ENCODE measurements at places on chromosomes 5 and 9. TPM values are rescaled to one million over a fixed set of nuclear protein-coding genes. Genes with fewer than 3 reads are reported as not detected.

DNA sequence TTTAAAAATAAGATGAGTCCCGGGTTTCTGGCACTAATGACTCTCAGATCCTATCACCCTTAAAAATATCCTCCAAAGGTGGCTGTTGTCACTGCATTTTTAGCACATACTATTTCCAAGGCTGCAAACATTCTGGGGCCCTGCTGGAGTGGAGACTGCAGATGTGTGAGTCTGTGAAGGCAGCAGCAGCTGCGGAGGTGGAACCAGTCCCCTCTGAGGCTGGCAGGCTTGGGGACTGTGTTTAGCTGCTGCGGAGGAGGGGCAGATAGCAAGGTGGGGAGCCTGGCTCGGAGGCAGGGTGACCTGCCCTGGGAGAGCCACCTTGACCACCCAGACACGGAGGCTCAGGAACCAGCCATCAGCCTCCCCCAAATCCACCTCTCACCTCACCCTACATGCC lies 77.0 kb downstream of the C5orf15 start:
- no peaks in the 10 kb centered on the region for H3K27me3 ChIP-seq
- no peak overlapping the region for H3K27ac ChIP-seq
- H3K36me3 ChIP-seq: no peaks in the 10 kb centered on the region

- no peak overlapping the region for H3K4me3 ChIP-seq
- H3K4me1 ChIP-seq: no peaks in the 10 kb centered on the region
- no peak for DNase-seq
- no peaks in the 10 kb centered on the region for H3K36me3 ChIP-seq
- no peaks in the 10 kb centered on the region for H3K27me3 ChIP-seq
Measured at GRCh38 chr9:93413530-93413929, 38.0 kb upstream of the FAM120A start.

GRCh38 chr5:10227379-10227778 lies 22.3 kb downstream of the ATPSCKMT start:
- H3K27me3 ChIP-seq: no peaks in the 10 kb centered on the region
- no peak overlapping the region for H3K4me3 ChIP-seq
- no peak for DNase-seq
- H3K36me3 ChIP-seq: no peaks in the 10 kb centered on the region
- H3K27ac ChIP-seq: no peak overlapping the region
- no peaks in the 10 kb centered on the region for H3K4me1 ChIP-seq

- no peak for DNase-seq
- no peaks in the 10 kb centered on the region for H3K27me3 ChIP-seq
- no peak overlapping the region for H3K27ac ChIP-seq
- no peaks in the 10 kb centered on the region for H3K36me3 ChIP-seq
- peaks cover 10% of the 10 kb centered on the region for H3K4me1 ChIP-seq
- no peak overlapping the region for H3K4me3 ChIP-seq
Measured at GRCh38 chr9:99173570-99174504, 47.9 kb downstream of the ALG2 start.

- H3K36me3 ChIP-seq: no peaks in the 10 kb centered on the region
- H3K4me1 ChIP-seq: no peaks in the 10 kb centered on the region
- H3K27me3 ChIP-seq: no peaks in the 10 kb centered on the region
- no peak overlapping the region for H3K4me3 ChIP-seq
- no peak for DNase-seq
- H3K27ac ChIP-seq: no peak overlapping the region
Measured at GRCh38 chr9:116715751-116716150, 28.6 kb downstream of the TRIM32 start.

DNA sequence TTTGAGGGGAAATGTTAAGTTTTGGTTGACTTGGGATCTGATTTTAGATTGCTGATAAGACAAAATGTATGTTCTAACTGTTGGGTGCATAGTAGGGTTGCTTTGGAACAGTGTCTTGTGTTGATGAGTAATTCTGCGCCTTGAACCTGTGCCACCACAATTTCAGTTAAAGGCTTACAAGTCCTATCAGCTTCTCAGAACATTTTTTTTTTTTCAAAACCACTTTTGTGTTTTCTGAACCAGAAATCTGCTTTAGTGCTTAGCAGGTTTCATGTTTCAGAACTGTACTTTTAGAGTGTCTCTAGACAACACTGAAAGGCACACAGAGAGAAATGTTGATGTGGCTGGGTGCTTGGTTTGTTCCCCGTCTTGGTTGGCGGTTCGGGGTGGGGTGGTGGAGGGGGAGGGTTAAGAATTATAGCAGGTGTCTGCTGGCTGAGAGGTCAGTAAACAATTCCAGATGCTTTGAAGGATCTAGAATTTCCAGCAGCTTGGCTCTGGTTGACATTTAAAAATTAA lies 84.6 kb downstream of the ANKRD55 start:
- H3K4me3 ChIP-seq: no peak overlapping the region
- no peaks in the 10 kb centered on the region for H3K4me1 ChIP-seq
- H3K27ac ChIP-seq: no peak overlapping the region
- H3K27me3 ChIP-seq: no peaks in the 10 kb centered on the region
- no peaks in the 10 kb centered on the region for H3K36me3 ChIP-seq
- DNase-seq: no peak

- H3K4me3 ChIP-seq: no peak overlapping the region
- no peaks in the 10 kb centered on the region for H3K4me1 ChIP-seq
- H3K27ac ChIP-seq: no peak overlapping the region
- no peak for DNase-seq
- no peaks in the 10 kb centered on the region for H3K36me3 ChIP-seq
Measured at GRCh38 chr5:128300181-128300580, 216.6 kb downstream of the SLC12A2 start.

DNA sequence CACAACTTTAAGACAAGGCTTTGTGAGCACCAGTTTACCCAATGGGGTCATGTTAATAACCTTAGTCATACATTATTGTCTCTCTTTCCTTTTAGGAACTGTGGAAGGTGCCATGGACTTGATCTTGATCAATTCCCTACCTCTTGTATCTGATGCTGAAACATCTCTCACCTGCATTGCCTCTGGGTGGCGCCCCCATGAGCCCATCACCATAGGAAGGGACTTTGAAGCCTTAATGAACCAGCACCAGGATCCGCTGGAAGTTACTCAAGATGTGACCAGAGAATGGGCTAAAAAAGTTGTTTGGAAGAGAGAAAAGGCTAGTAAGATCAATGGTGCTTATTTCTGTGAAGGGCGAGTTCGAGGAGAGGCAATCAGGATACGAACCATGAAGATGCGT lies 48.7 kb downstream of the TEK start:
- H3K27ac ChIP-seq: no peak overlapping the region
- no peaks in the 10 kb centered on the region for H3K36me3 ChIP-seq
- H3K4me3 ChIP-seq: no peak overlapping the region
- DNase-seq: no peak

- DNase-seq: no peak
- H3K4me3 ChIP-seq: no peak overlapping the region
- H3K36me3 ChIP-seq: no peaks in the 10 kb centered on the region
- H3K4me1 ChIP-seq: peaks cover 5% of the 10 kb centered on the region
- H3K27me3 ChIP-seq: no peaks in the 10 kb centered on the region
Measured at GRCh38 chr5:56812110-56812509, 3.2 kb upstream of the MAP3K1 start.

DNA sequence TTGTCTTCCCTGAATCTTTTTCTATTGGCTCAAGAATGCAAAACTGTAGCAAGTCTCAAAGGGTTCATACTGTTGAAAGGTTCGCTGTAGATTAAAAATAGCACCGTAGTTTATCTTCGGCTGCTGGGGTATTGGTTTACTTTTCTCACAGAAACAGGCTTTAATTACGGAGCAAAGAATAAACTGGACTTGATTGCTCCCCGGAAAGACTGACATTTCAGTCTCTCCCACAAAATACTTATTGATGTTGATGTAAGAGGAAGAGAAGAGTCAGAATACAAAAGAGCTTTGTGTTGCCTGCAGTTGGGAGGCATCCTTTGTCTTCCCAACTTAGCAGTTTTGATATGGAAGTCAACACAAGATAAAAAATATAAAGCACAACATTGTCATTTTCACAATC lies 183.9 kb upstream of the DMAC1 start:
- DNase-seq: no peak
- no peak overlapping the region for H3K27ac ChIP-seq

- no peaks in the 10 kb centered on the region for H3K27me3 ChIP-seq
- H3K36me3 ChIP-seq: no peaks in the 10 kb centered on the region
- no peak overlapping the region for H3K4me3 ChIP-seq
Measured at GRCh38 chr5:57664700-57665099, 182.1 kb upstream of the ACTBL2 start.

DNA sequence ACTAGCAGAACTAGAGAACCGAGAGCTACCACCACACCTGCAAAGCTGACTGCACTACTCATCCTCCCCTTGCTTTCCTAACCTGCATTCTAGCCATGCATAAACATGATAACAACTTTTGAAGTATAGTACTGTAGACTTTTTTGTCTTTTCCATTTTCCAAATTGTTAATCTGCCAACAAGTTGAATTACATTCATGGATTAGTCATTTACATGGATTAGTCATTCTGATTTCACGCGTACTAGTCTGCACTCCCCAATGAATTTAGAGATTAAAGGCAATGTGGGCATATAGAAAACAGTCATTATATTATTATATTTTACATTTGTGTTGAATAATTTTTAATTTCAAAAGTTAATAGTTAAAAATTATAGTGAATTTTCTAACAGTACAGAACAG lies 81.4 kb downstream of the EDIL3 start:
- DNase-seq: no peak
- no peaks in the 10 kb centered on the region for H3K27me3 ChIP-seq
- no peak overlapping the region for H3K4me3 ChIP-seq
- no peak overlapping the region for H3K27ac ChIP-seq
- H3K36me3 ChIP-seq: no peaks in the 10 kb centered on the region

GRCh38 chr5:179246227-179246626 lies 99.0 kb downstream of the ADAMTS2 start:
- no peaks in the 10 kb centered on the region for H3K4me1 ChIP-seq
- H3K27me3 ChIP-seq: no peaks in the 10 kb centered on the region
- no peaks in the 10 kb centered on the region for H3K36me3 ChIP-seq
- no peak overlapping the region for H3K4me3 ChIP-seq
- no peak overlapping the region for H3K27ac ChIP-seq
- no peak for DNase-seq

DNA sequence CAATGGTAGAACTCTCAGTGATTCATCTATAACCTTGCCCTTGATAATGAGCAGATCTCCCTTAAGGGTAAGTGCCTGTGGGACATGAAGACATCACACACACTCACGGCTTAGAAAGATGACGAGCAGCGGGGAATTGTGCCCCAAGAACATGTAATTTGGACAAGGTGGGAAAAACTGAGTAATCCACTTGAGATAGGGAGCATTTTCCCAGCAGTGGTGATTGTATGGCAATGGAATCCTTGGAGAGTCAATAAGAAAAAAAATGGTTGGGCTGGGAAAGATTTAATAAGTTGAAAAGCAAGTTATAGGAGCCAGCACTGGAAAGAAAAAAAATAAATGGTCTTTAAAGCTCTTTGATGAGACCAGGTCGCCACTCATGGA lies 193.1 kb downstream of the GLIS3 start:
- no peak for DNase-seq
- no peak overlapping the region for H3K27ac ChIP-seq

DNA sequence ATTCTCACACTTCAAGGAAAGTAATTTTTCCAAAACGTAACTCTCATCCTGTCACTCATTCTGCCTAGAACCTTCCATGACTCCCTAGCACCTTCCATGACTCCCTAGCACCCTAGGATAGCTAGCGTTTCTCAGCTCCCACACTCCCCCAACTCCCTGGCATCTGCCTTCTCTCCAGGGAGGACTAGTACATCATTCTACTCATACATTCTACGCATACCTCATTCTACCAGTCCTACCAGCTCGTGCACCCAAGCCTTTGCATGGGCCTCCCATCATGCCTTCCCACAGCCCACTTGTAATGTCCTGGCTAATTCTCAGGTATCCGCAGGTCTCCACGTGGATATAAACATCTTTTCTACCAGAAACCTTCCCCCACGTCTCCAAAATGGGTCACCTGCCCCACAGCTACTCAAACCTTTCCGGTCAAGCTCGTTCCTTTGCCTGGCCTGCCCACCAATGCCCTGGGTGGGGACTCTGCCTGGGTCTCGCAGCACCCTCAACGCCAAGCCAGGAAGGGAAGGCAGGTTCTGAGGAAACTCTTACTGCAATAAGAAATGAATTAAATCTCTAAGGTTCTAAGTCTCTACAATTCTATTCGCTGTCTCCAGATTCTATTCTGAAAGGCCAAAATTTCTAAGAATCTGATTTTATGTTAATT lies 930 bp downstream of the ANKS6 start:
- H3K27me3 ChIP-seq: no peaks in the 10 kb centered on the region
- H3K36me3 ChIP-seq: peaks cover under 1% of the 10 kb centered on the region
- H3K4me3 ChIP-seq: peak overlapping the region; percentile 70
- peak overlapping the region; percentile 85 for H3K27ac ChIP-seq
- DNase-seq: no peak
- peaks cover 23% of the 10 kb centered on the region for H3K4me1 ChIP-seq

- H3K4me1 ChIP-seq: no peaks in the 10 kb centered on the region
- H3K4me3 ChIP-seq: no peak overlapping the region
- DNase-seq: no peak
- H3K27me3 ChIP-seq: peaks cover 22% of the 10 kb centered on the region
- no peaks in the 10 kb centered on the region for H3K36me3 ChIP-seq
Measured at GRCh38 chr5:180631549-180632383, 17.6 kb downstream of the FLT4 start.

DNA sequence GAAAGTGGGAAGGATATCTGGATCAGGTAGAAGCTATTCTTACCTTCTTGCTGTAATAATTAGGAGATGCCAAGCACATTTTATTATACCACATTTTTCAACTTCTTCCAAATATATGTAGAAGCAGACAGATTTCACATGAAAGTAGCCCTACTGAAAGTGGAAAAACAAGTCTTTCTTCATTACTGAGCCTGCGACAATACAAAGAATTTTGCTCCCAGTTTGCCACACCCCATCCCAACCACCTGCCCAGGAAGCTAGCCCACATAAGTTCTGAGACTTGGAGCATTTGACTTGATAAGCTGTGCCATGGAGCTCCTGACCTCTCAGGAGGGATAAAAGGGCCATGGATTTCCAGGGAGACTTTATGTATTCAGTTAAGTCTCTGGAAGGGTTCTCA lies 249.1 kb upstream of the ADCY2 start:
- no peak overlapping the region for H3K4me3 ChIP-seq
- H3K27me3 ChIP-seq: no peaks in the 10 kb centered on the region
- no peaks in the 10 kb centered on the region for H3K4me1 ChIP-seq
- H3K27ac ChIP-seq: no peak overlapping the region

Gene FGD3
- total RNA-seq: 5.3 TPM

Gene THG1L
- 28.6 TPM for total RNA-seq

Gene PCDHB12
- 4.3 TPM for total RNA-seq

Gene ANGPTL2
- 50.5 TPM for total RNA-seq

Gene PCDHGB5
- 10.3 TPM for total RNA-seq

Gene WWC1
- total RNA-seq: 0.28 TPM

Gene TRPM3
- 0.41 TPM for total RNA-seq

Gene LRSAM1
- total RNA-seq: 31.8 TPM

Gene PCDHGA12
- total RNA-seq: 14.1 TPM

Gene SOX30
- total RNA-seq: not detected
